Endothelial cell of umbilical vein (primary cell): ENCODE measurements at places on chromosomes 7 and 10. TPM values are rescaled to one million over a fixed set of nuclear protein-coding genes. Genes with fewer than 3 reads are reported as not detected.

The NPTX2 gene
- 0.42 and 0.53 TPM in 2 replicates for total RNA-seq

The TAS2R4 gene
- 0.88 and 1.4 TPM in 2 replicates for total RNA-seq

The FBXO24 gene
- 0.35 and 0.38 TPM in 2 replicates for total RNA-seq

The ADARB2 gene
- not detected in 2 replicates for total RNA-seq

DNA sequence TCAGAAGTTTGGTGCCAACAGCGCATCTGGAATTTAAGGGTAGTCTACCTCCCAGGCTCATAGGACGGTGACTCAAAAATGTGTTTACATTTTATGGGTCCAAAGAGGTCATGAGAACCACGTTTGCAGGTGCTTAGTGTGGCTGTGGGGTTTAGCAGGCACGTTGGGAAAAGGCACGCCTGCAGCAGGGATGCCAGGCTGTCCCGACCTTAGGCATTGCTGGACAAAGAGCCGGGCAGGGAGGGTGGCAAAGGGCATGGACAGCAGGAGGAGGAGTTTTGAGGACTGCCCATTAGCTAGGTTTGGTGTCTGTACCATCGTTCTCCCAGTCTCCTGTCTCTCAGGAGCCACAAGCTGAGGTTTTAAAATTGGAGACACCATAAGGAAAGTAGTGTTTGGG, 104.4 kb downstream of the TRRAP start:
- no peak overlapping the region for H3K27ac ChIP-seq
- no peaks in the 10 kb centered on the region for H3K27me3 ChIP-seq
- peaks cover 34% of the 10 kb centered on the region for H3K36me3 ChIP-seq
- H3K4me1 ChIP-seq, result no peaks in the 10 kb centered on the region
- H3K4me3 ChIP-seq, result no peak overlapping the region
- DNase-seq, result no peak

- H3K27me3 ChIP-seq, result no peaks in the 10 kb centered on the region
- H3K36me3 ChIP-seq, result no peaks in the 10 kb centered on the region
- no peaks in the 10 kb centered on the region for H3K4me1 ChIP-seq
- H3K4me3 ChIP-seq, result no peak overlapping the region
Measured at GRCh38 chr10:105192861-105193260, 551.8 kb downstream of the SORCS3 start.

DNA sequence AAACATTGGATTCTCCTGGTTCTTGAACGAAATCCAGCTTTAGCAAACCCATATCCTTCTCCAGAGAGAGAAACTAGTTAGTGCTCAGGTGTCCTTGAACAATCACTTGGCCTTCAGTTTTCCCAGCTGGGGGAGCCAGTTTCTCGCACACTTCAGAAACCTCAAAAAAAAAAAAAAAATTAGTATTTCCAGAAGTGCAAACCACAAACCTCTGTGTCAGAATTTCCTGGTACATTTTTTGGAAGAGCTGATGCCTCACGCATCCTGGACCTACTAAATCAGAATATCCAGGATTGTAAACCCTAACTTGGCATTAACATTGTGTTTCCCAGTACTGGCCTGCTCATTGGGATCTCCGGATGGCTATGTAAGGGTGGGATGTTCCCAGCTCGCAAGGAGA, 143.4 kb upstream of the EGR2 start:
- no peak overlapping the region for H3K27ac ChIP-seq
- H3K4me1 ChIP-seq, result no peaks in the 10 kb centered on the region
- DNase-seq, result no peak
- H3K4me3 ChIP-seq, result no peak overlapping the region

DNA sequence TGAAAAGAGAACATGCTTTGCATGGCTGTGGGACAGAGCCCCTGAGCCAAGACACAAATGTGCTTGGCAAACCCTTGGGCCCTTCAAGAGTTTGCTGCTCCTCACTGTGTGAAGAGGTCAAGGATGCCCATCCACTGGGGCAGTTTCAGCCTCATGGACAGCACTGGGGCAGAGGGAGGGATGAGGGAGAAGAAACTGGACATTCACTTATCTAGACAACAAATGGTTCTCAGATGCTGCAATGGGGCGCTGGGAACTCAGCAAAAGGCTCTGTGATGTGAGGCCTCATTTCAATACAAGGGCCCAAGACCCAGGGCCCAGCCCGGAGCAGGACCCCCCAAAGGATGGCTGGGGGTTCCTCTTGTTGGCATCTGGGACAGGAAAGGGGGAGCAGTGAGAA, 49.1 kb downstream of the EBF3 start:
- no peaks in the 10 kb centered on the region for H3K4me1 ChIP-seq
- no peaks in the 10 kb centered on the region for H3K36me3 ChIP-seq
- no peak overlapping the region for H3K4me3 ChIP-seq
- H3K27ac ChIP-seq, result no peak overlapping the region
- DNase-seq, result no peak

GRCh38 chr10:131560166-131560565, 248.6 kb upstream of the TCERG1L start:
- no peak overlapping the region for H3K27ac ChIP-seq
- no peaks in the 10 kb centered on the region for H3K36me3 ChIP-seq
- no peak for DNase-seq
- H3K4me1 ChIP-seq, result no peaks in the 10 kb centered on the region

GRCh38 chr7:131683536-131684125, 127.2 kb upstream of the PODXL start:
- peaks cover 8% of the 10 kb centered on the region for H3K27me3 ChIP-seq
- no peak overlapping the region for H3K4me3 ChIP-seq
- no peaks in the 10 kb centered on the region for H3K4me1 ChIP-seq
- no peak for DNase-seq
- H3K27ac ChIP-seq, result no peak overlapping the region

GRCh38 chr7:105191331-105191730, 177.3 kb downstream of the KMT2E start:
- no peak for DNase-seq
- H3K4me1 ChIP-seq, result no peaks in the 10 kb centered on the region
- H3K27me3 ChIP-seq, result no peaks in the 10 kb centered on the region
- H3K4me3 ChIP-seq, result no peak overlapping the region
- H3K27ac ChIP-seq, result no peak overlapping the region

DNA sequence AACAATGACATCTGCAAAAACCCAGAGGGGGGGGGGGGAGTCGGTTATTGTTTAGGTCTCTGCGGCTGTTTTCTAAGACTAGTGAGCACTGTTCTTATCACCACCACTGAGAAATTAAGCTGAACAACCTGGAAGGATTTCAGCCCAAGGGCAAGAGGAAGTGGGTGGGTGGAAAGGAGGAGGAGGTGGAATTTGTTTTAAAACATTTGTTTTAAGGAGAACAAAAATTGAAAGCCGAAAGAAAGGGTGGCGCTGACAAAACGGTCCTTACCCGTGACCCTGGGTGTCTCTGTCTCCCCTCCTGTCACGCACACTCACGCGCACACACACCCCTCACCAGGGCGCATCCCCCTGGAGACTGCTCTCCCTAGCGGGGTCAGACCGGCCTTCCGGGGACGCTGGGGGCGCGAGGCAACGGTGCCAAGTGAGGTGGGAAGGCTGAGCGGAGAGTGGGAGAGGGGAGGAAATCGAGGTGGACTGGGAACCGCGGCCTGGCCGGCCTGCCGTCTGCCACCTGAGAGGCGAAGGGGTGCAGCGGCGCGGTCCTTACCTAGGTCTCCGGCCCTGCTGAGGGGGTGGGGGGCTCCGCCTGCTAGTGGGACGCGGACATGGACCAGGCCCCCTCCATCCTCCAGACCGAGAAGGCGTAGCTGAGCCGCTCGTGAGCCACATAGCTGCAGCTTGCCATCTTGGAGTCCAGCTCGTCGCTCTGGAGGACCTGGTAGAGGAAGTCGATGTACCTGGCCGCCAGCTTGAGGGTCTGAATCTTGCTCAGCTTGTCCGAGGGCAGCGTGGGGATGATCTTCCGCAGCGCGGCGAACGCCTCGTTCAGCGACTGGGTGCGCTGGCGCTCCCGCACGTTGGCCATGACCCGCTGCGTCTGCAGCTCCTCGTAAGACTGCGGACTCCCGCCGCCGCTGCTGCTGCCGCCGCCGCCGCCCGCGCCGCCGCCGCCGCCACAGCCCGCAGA, 1.0 kb downstream of the TWIST1 start:
- H3K27ac ChIP-seq, result no peak overlapping the region
- peak; percentile 37 for DNase-seq
- H3K4me3 ChIP-seq, result peak overlapping the region; percentile 22
- peaks cover 9% of the 10 kb centered on the region for H3K4me1 ChIP-seq
- H3K27me3 ChIP-seq, result peaks cover 77% of the 10 kb centered on the region

- H3K27me3 ChIP-seq, result peaks cover 3% of the 10 kb centered on the region
- no peak for DNase-seq
- no peaks in the 10 kb centered on the region for H3K36me3 ChIP-seq
- H3K27ac ChIP-seq, result no peak overlapping the region
Measured at GRCh38 chr10:59082249-59082648, 94.2 kb upstream of the PHYHIPL start.

DNA sequence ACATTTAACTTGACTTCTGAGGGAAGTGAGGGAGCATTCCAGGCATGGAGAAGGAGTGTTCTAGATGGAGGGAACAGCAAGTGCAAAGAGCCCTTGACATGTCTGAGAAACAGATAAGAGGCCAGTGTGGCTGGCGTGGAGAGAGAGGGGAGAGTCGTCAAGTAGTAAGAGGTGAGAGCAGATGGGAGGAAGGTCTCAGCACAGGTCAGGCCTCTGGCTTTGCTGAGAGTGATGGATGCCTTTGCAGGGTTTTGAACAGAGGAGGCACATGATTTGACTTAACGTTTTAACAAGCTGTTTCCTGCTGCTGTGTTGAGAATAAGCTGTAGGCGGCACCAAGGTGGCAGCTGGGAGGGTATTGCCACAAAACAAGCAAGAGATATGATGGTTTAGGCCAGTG, 97.2 kb downstream of the KAT6B start:
- H3K36me3 ChIP-seq, result no peaks in the 10 kb centered on the region
- DNase-seq, result peak; percentile 29
- no peak overlapping the region for H3K4me3 ChIP-seq
- H3K27me3 ChIP-seq, result no peaks in the 10 kb centered on the region
- no peak overlapping the region for H3K27ac ChIP-seq

- no peak overlapping the region for H3K4me3 ChIP-seq
- H3K27ac ChIP-seq, result peak overlapping the region; percentile 68
- H3K36me3 ChIP-seq, result no peaks in the 10 kb centered on the region
- H3K4me1 ChIP-seq, result peaks cover 17% of the 10 kb centered on the region
- DNase-seq, result peak; percentile 76
Measured at GRCh38 chr10:24958721-24959381, 6.4 kb upstream of the PRTFDC1 start.

DNA sequence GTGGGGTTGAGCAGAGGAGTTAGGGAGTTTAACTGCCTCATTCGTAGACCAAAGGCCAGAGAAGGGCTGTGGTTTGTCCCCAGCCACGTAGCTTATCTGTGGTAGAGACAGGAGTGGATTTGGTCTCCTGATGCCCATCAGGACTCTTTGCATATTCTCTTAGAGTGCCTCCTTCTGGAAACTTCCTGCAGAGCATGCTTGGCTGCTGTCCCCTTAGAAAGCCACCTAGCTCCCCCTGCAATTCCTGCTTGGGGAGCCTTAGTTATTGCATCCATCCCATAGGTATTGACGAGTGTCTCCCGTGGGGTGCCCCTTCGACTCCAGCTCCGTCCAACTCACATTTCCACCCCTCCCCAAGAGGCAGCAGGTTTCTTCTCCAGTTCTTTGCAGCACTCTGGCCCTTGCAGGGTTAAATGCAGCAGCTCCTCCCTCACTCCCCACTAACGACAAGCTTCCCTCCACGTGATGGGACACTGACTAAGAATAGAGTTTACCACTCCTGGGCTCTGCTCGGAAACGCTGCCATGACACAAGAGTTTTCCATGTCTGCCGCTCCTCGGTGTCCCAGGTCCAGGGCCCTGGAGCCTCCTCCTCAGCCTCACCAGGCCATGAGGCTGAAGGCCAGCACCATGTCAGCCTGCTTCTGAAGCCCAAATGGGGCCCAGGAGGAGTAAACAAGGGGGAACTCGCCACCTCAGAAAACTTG, 147.8 kb upstream of the UNC5B start:
- no peak overlapping the region for H3K27ac ChIP-seq
- H3K27me3 ChIP-seq, result no peaks in the 10 kb centered on the region
- no peak for DNase-seq
- H3K4me3 ChIP-seq, result no peak overlapping the region
- H3K36me3 ChIP-seq, result no peaks in the 10 kb centered on the region

DNA sequence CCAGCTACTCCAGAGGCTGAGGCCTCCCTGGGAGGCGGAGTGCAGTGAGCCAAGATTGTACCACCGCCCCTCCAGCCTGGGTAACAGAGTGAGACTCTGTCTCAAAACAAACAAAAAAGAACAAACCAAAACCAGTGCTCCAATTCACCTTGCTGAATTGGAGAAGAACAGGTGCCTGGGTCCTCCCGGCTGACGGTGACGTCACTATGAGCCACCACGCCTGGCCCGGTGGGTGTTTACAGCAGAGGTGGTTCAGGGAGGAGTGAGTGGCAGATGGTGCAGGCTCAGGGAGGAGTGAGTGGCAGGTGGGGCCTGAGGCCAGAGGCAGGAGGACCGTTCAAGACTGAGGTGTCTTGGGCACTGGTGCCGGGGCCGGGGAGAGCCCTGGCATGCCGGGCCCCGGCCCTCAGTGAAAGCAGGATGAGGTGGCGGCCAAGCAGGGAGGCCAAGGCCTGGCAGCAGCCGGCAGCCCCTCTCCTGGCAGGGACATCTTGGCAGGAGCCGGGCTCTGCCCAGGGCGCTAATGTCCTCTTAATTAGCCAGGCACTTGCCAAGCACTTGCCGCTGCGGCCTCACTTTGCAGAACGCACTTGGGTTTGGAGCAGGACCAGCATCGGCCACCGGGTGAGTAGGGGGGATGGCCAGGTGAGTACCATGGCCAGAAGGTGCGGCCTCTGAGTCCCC, 162.8 kb upstream of the TNRC18 start:
- no peak overlapping the region for H3K4me3 ChIP-seq
- no peaks in the 10 kb centered on the region for H3K36me3 ChIP-seq
- H3K27ac ChIP-seq, result no peak overlapping the region
- H3K27me3 ChIP-seq, result no peaks in the 10 kb centered on the region

DNA sequence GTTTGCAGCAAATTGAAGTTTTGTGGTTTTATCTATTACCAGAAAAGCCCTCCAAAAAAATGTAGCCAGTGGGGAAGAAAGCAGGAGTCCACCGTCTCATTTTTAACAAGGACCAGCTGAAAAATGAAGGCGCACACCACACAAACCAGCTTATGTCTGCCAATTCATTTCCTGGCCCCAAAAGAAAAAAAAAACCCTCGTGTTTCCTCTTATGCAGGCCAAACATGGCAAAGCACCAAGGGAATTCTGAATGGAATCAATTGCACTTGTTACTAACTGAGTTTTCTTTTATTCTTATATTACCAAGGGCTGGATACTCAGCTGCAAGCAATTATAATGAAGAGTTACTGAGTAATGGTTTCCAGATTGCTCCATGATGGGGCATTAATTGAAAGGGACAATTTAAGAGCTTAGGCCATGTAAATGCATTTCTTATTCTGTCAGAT, 428.3 kb upstream of the NPVF start:
- no peaks in the 10 kb centered on the region for H3K36me3 ChIP-seq
- no peaks in the 10 kb centered on the region for H3K4me1 ChIP-seq
- no peak overlapping the region for H3K4me3 ChIP-seq
- no peaks in the 10 kb centered on the region for H3K27me3 ChIP-seq
